Epithelial cell of prostate (primary cell): ENCODE measurements at places on chromosomes 16 and 17.
A peak's percentile ranks its signal among the peaks of the same experiment; 100 is the strongest.

DNA sequence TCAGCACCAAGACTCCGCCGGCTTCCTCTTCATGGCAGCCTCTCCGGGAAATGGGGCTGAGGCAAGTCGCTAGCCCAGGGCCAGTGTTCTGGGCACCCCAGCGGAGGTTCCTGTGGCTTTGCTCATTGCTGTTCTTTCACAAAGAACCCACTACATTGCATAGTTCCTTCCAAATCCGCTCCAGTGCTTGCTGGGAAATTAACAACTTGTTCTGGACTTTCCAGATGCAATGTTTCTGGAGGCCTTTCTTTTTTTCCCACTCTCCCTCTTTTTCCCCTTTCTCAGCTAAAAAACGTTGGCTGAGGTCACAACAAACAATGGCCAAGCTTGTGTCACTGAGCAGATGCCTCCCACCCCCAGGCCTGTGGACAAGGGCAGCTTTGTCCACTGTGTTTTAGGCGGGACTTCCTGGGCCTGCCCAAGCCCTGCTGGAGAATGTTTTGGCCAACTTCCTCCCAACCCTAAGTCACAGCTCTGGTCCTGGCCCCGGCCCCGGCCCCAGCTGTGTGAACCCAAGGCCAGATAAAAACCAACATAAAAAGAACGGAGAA, 131.5 kb upstream of the RCVRN start:
- DNase-seq: no peak

GRCh38 chr17:57624386-57624785, 120.7 kb downstream of the CCDC182 start:
- DNase-seq: no peak

- DNase-seq: no peak
These were observed 20.4 kb upstream of the CDYL2 start for GRCh38 chr16:80824623-80825364.

DNA sequence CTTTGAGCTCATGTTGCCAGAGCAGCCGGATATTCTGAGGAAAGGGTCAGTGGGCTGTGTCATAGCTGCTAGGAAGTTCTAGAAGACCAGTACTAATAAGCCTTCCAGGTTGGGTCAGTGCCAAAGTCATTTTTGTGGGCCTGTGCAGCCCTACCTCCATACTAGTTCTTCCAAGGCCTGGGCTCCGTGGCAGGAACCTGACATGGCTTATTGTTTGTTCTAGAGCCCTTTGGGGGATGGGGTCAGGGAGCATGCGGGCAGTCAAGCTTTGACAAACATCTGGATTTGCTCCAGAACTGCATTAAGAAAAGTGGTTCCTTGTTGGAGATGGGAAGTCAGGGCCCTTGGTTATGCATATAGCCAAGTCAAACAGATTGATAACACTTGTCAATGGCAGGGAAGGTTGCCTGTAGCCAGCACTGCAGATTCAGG, 7.6 kb downstream of the ALKBH5 start:
- DNase-seq: no peak

GRCh38 chr17:77841742-77842527, 116.6 kb upstream of the TNRC6C start:
- no peak for DNase-seq

DNA sequence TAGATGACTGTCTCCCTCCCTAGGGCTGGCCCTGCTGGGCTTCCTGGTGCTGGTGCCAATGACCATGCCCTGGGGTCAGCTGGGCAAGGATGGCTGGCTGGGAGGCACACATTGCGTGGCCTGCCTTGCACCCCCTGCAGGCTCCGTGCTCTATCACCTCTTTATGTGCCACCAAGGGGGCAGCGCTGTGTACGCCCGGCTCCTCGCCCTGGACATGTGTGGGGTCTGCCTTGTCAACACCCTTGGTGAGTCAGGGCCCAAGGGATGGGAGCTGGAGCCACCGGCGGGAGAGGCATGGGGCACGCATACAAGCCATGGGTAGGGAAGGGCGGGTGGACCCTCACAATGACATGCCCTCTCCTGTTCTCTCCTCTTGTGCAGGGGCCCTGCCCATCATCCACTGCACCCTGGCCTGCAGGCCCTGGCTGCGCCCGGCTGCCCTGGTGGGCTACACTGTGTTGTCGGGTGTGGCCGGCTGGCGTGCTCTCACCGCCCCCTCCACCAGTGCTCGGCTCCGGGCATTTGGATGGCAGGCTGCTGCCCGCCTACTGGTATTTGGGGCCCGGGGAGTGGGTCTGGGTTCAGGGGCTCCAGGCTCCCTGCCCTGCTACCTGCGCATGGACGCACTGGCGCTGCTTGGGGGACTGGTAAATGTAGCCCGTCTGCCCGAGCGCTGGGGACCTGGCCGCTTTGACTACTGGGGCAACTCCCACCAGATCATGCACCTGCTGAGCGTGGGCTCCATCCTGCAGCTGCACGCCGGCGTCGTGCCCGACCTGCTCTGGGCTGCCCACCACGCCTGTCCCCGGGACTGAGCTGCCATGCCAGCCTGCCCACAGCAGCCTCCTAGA, 2.2 kb downstream of the PAQR4 start:
- no peak for DNase-seq

- DNase-seq: peak; percentile 8
These were observed 8.2 kb downstream of the RHBDF2 start for GRCh38 chr17:76492989-76493501.

GRCh38 chr17:55171634-55172328, 93.0 kb upstream of the HLF start:
- DNase-seq: no peak

- no peak for DNase-seq
These were observed 12.2 kb downstream of the CCR7 start for GRCh38 chr17:40552806-40553693.

DNA sequence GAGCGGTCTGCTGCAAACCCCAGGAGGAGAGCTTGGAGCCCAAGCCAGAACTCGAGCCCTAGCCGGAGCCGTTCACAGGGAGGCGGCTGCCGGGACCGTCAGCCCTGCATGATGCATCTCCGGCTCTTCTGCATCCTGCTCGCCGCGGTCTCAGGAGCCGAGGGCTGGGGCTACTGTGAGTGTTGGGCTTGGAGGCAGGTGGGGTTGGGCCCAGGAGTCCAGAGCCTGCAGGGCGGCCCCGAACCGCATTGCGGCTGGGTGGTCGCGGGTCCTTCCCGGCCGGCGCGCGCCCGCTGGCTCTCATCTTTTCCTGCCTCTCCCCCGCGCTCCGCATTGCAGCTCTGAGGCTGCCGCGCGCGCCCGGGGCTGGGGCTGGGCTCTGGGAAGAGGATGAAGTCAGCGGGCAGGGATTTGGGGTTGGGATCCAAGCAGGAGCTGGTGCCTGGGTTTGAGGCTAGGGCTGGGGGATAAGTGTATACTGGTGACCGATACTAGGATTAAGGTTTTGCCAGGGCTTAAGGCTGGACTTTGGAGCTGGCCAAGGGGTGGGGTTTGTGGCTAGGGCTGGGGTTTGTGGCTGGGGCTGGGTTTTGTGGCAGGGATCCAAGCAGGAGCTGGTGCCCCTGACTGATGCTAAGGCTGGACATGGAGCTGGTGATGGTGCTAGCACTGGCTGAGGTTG, 532 bp downstream of the CNTNAP1 start:
- DNase-seq: no peak

DNA sequence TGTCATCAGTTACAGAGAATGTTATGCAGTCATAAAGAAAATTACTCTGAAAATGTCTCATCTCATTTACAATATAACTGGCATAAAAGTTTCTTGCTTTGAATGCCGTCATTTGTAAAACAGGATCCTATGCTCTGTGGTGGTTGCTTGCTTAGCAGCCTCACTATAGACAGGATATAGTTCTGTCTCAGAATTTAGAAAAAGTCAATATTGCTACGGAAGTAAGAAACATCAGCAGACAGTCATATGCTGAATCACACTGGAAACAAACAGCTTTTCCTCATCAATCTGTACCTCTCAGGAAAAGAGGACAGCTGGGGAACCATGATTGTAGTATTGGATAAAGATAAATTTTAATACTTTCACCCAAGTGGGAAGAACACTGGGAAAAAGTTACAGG, 105.5 kb downstream of the MYO1D start:
- DNase-seq: no peak

DNA sequence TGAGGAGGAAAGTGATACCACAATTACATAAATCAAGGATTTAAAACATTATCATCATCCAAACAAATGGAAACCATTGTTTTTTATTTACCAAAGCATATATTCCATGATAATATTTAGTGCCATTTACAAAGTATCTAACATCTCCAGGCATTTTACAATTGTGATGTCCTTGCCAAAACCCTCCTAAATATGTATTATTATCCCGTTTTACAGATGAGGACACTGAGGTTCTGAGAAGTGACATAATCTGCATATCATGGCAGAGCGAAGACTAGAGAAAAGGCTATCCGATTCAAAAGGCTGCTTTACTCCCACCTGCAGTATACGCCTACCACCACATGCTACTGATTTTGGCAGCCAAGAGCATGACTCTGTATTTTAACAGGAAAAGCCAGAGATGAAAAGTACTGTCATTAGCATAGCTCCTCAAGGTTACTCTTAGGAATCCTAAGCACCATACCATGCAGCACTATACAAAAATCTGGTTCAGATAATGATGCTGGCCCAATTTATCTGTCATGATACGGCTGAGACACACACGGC, 301.4 kb downstream of the CA10 start:
- no peak for DNase-seq

DNA sequence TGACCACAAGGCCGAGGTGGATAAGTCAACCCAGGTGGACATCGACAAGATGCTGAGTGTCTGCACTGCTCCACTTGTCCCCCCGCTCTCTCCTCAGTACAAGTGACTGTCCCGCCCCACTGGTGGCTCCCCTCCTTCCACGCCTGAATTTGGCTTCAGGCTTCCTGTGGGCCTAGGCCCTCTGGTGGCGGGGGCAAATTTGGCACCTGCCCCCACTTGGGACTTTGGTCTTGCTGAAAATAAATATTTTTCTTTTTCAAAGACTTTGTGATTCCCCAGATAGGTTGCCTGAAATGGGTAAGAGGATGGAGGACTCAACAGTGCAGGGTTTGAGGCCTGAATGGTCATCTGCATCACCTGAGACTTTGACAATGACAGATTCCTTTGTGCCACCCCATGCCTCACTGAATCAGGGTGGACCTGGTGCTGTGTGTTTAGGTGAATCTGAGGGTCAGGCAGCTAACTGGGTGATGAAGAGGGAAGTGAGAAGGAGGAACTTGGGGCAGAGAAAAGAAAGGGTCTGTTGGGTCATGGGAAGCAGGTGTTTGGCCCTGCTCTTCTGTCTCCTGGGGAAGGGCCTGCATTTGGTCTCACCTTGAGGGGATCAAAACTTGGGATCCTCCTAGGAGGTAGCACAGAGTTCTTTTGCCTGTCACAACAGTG, 2.0 kb downstream of the C16orf86 start:
- DNase-seq: no peak

DNA sequence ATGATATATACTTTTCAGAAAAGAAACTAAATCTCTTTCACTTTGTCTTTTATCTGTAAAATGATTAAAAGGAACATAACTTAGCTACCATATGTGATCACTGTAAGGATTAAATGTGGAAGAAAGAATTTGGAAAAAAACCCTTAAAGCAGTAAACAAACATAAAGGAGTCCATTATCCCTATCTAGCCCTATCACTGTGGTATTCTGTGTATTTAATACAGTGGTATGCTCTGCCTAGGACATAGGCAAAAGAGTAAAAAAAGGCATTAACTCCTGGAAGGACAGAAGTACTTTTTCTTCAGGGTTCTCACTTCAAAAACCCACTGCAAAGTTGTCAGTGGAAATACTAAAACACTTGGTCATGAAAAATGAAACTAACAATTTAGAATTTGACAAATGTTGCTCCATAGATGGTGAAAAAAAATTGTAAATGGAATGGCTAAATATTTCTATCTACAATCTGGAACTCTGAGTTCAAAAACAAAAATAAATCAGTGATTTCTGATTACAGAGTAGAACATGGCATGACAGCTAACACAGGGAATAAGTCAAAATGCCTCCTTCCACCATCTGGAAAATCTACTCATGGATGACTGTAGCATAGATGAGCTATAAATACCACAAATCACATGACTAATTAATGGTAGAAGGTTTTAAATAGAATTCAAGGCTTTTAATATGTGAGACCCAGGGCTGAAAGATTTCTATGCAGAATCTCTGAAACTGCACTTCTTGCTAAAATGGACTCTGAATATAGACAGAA, 140.1 kb downstream of the ITFG1 start:
- no peak for DNase-seq
